Heart right ventricle (tissue), 16 donors: ENCODE measurements at places on chromosomes 2 and 18. TPM values are rescaled to one million over a fixed set of nuclear protein-coding genes. Genes with fewer than 3 reads are reported as not detected.

C2orf92 gene
- total RNA-seq: 3.9 TPM

B3GNT7 gene
- total RNA-seq: 20.4 TPM

PTPRM gene
- 164 TPM for total RNA-seq

RNF125 gene
- 2.0 TPM for total RNA-seq

CNDP1 gene
- total RNA-seq: not detected

CCDC93 gene
- total RNA-seq: 43.7 TPM

RGPD5 gene
- total RNA-seq: 19.6 TPM

CUL3 gene
- total RNA-seq: 87.9 TPM

IL1B gene
- total RNA-seq: 1.1 TPM

EGR4 gene
- not detected for total RNA-seq

REEP1 gene
- 26.4 TPM for total RNA-seq

CD8B2 gene
- 0.12 TPM for total RNA-seq

SP9 gene
- total RNA-seq: not detected

KLHL14 gene
- total RNA-seq: 0.09 TPM

FOXD4L1 gene
- total RNA-seq: not detected
